Iris pigment epithelial cell (primary cell): ENCODE measurements at places on chromosomes 1 and 21.

- DNase-seq = no peak
Measured at GRCh38 chr1:183284086-183284485, 98.0 kb downstream of the LAMC2 start.

DNA sequence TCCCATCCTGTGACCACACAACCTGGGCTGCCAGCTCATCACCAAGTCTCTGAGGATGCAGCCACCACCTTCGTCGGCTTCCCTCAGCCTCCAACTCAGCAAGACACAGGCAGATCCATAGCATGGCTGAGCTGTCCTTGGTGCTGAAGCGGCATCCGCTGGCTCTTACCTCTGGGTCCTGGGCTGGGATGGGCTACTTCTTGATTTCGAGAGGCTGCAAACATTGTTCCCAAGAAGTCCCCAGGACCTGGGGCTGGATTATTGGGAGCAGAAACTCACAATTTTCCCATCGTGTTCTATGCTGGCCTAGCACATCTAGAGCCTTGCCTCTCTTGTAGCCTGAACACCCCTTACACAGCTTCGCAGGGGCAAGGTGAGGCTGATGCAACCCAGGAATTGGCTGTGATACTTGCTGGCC, 24.9 kb upstream of the C1QA start:
- peak; percentile 50 for DNase-seq

GRCh38 chr1:61004262-61005003, 77.9 kb upstream of the NFIA start:
- DNase-seq = no peak

DNA sequence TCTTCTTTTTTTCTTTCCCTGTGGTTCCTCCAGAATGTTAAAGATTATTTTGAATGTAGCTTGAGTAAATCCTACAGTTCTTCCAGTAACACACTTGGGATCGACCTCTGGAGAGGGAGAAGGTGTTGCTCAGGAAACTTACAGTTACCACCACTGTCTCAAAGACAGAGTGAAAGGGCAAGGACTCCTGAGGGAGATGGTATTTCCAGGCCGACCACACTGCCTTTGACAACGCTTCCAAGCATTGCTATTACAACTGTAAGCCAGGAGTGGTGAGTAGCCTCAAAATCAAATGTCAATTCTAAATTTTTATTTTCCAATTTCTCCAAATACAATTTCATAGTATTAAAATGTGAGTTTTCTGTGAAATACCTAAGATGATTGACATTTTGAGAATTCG, 125.9 kb downstream of the PDE4B start:
- DNase-seq = no peak

DNA sequence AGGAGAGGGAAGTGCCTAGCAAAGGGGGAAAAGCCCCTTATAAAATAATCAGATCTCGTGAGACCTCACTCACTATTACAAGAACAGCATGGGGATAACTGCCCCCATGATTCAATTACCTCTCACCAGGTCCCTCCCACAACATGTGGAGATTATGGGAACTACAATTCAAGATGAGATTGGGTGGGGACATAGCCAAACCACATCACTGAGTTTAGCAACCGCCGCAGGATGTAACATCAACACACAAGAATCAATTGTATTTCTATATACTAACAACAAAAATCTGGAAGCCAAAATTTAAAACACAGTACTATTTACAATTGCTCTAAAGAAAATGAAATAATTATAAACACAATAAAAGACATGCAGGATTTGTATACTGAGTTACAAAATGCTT, 21.9 kb downstream of the DIRAS3 start:
- no peak for DNase-seq
